GM10248 (cell line): ENCODE measurements at places on chromosomes 4 and X.

DNA sequence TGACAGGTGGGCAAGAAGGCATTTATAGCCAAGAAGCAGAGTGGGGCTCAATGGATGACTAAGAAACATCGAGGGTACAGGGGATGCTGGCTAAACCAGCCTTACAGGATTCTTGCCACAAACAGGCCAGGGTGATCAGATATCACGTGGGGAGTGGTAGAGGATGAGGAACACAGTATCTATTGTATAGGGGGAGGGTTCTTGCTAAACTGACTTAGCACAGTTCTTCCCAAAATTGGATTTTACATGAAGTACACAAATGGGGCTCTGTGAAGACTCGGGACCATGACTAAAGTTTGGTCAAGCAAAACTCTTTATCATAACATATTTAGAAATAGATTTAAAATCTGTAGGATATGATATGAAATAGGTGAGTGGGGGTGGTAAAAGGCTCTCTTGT, 144.0 kb upstream of the ATOH1 start:
- no peak for DNase-seq

GRCh38 chr4:173288698-173289352, 45.3 kb downstream of the HMGB2 start:
- no peak for DNase-seq

GRCh38 chrX:68988865-68989264, 160.0 kb downstream of the EFNB1 start:
- no peak for DNase-seq

GRCh38 chrX:13005661-13006473, 31.0 kb downstream of the TMSB4X start:
- peak; percentile 57 for DNase-seq

DNA sequence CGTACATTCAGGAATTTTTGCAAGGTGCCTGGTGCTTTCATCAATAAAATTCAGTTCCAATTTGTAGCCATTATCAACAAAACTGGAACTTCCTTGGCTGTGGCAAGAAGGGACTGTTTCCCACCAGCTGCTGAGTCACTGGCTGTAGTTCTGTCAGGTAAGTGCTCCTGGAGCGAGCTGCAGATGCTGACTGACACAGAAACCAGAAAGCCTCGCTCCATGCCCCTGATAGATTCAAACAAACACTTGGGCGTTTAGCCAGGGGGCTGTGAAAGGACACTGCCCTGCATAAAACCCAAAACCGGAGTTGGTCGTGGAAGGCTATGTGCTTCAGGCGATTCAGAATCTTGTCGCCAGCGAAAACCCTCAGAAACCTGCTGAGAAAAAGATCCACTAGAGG, 188.4 kb upstream of the FAM9B start:
- DNase-seq = no peak

- no peak for DNase-seq
Measured at GRCh38 chrX:46386511-46386910, 158.7 kb downstream of the ZNF674 start.

- DNase-seq = peak; percentile 6
Measured at GRCh38 chr4:111838406-111838930, 306.8 kb upstream of the FAM241A start.

- DNase-seq = no peak
Measured at GRCh38 chrX:3518870-3519269, 172.4 kb upstream of the MXRA5 start.

DNA sequence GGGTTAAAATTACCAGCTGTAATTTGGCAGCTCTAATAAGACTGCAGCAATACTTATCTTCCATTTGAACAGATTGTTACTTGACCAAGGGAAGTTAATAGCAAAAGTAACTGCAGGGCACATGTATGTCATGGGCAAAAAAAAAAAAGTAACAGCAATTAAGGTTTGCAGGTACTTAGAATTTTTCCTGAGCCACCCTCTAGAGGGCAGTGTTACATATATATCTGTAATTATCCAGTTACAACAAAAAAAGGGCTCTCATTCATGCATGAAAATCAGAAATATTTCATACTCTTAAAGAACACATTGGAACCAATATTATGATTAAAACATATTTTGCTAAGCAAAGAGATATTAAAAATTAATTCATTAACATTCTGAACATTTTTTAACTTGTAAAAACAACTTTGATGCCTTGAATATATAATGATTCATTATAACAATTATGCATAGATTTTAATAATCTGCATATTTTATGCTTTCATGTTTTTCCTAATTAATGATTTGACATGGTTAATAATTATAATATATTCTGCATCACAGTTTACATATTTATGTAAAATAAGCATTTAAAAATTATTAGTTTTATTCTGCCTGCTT, 25.1 kb downstream of the XIAP start:
- DNase-seq = peak; percentile 49

DNA sequence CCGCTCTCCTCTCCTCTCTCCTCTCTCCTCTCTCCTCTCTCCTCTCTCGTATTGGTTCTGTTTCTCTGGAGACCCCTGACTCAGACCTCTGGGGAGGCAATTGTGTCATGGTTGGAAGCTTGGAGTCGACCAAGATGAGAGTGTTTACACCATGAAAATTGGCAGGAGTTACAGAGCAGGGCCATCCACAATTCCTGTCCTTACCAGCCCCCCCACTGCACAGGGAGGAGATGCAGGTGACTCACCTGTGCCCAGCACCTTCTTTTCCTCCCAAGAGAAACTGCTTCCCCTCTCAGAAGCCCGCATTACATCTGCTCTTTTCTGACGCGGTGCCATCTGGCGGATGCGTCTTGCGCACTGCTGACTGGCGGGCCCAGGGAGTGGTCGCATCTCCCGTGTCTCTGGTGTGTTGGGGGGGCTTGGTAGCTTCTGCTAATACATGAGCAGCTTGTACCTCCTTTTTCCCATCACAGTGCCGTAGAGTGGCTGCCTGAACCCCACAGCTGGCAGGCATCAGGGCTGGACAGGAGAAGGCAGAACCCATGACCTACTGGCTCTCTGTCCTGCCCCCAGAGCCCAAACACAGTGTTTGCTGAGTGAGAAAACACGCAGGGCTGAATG, 31.4 kb upstream of the GPR78 start:
- no peak for DNase-seq

DNA sequence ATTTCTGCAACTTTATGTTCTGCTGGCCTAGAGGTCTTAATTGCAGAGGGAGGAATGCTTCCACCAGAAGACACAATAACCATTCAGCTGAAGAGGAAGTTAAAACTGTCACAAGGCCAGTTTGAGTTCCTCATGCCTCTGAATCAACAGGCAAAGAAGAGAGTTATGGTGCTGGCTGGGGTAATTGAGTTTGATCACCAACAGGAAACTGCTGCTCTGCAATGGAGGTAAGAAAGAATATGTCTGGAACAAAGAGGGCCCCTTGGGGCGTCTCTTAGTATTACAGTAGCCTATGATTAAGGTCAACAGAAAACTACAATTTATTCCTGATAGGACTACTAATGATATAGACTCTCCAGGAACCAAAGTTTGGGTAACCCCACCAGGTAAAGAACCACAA, 744.0 kb downstream of the FSTL5 start:
- DNase-seq = no peak

DNA sequence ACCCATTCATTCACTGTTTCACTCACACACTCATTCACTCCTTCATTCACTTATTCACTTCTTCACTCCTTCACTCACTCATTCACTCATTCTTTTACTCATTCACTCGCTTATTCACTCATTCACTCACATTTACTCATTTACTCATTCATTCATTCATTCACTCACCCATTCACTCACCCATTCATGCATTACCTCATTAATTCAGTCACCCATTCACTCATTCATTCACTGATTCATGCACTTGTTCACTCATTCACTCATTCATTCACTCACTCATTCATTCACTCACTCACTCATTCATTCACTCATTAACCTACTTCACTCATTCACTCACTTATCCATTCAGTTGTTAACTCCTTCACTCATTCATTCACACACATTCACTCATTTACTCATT, 70.8 kb downstream of the STK32B start:
- no peak for DNase-seq

GRCh38 chrX:17547658-17548057, 172.7 kb downstream of the NHS start:
- DNase-seq = no peak

- DNase-seq = no peak
Measured at GRCh38 chr4:17447056-17447455, 64.8 kb downstream of the QDPR start.

DNA sequence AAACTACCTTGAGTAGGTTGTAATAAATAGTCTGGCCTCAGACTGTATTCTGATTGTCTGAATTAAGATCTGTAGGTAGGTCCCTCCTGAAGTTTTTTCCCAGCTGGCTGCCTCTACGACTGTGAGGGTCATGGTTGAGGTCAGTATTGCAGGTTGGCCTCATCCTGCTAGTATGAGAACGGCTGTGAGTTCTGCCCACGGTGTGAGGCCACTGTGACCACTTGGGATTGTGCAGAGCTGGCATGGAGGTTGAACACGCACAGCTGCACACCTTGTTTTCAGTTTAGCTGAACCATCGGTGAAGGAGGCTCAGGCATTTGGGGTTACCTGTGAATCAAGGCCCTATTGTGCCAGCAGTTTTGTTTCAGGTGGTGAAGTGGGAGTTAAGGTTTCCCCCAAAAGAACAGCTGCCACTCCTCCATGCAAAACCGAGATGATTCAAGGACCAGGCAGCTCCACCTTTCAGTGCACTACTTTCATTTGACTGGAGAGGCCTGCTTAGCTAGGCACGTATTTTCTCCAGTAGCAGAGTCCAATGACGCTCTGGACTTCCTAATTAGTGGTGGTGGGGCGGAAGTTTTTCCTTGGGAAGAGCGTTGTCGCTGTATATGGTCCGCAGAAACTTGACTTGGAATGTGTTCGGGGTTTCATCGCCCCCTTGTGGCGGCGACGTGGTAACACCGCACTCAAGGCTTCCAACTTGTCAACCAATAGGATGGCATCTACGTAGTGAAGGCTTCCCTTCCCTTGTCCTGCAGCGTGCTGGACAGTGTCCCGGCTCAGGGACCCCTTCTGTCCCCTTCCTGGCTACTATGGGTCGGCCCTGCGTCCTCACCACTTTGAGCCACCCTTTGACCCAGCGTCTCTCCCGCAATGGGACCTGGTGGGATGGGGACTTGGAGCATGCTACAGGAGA, 13.8 kb downstream of the CMC4 start:
- peak; percentile 51 for DNase-seq
